ENCODE measurements at places on chromosomes 7 and 10.

DNA sequence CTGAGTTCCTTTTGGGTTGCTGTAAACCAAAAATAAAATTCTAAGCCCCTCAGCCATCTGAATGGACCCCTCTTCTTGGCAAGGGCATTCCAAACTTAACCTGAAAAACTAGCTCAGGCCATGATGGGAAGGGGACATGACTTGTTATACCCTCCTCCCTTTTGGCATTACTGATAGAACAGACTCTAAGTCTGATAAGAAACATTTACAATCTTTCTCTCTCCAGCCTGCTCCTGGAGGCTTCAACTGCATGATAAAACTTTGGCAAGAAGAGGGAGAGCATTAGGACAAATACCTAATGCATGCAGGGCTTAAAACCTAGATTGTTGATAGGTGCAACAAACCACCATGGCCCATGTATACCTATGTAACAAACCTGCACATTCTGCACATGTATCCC lies 40.9 kb upstream of the ATOH7 start:
- DNase-seq: no peak

- no peak for DNase-seq
Observed at GRCh38 chr7:64802699-64803098, 8.5 kb downstream of the ZNF138 start.

- no peak for DNase-seq
Observed at GRCh38 chr7:38838725-38839385, 70.1 kb downstream of the VPS41 start.

- DNase-seq: no peak
Observed at GRCh38 chr7:88363249-88363648, 56.6 kb upstream of the STEAP4 start.

DNA sequence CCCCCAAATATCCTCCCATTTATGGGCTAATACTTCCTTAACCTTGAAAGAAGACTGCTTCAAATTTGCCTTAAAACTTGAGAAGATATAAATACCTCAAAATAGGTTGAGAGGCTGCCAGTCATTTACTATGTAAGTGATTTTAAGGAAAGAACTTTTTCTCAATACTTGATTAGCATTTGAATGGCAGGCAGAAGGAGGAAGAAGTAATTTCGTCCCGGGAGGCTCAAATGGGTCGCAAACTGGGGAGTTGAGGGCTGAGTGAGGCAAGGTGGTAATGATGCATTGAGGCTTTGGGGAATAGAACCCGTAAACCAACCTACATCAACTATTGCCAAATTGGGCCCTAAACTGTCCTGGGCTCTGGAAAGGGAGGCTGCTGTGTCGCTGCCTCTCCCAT lies 11.1 kb downstream of the CAMK1D start:
- DNase-seq: no peak

- DNase-seq: no peak
Observed at GRCh38 chr7:108459922-108460551, 3.8 kb upstream of the NRCAM start.

GRCh38 chr10:16271571-16271970 lies 165.2 kb upstream of the PTER start:
- no peak for DNase-seq

- DNase-seq: no peak
Observed at GRCh38 chr7:113085781-113086390, 741 bp downstream of the GPR85 start.

DNA sequence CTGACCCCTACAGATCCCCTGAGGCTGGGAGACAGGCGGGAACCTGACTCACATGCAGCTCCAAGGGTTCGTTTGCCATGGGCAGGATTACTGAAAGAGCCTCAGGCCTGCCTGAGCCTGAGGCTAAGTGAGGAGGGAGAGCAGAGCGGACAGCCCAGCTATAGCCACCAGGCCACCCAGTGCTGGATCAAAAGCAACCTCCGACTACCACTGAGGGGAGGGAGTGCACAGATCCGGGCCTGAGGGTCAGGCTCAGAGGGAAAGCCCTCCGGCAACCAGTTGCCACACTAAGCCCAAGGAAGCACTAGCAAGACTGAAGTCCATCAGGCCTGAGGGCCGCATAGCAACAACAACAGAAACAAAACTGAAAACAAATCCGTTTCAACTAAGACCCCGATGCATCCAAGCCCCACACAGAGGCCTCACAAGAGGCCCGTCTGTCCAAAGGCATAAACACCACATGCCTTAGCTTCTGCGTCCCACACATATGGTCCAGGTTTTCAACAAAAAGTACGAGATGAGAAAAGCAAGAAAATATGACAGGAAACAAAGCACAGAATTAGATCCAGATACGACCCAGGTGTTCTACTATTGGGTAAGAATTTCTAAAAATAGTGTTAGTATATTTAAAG lies 92.5 kb upstream of the VIPR2 start:
- DNase-seq: no peak

GRCh38 chr7:78039790-78040776 lies 241.5 kb downstream of the PHTF2 start:
- DNase-seq: peak; percentile 21

- DNase-seq: no peak
Observed at GRCh38 chr7:143408252-143408685, 387 bp downstream of the EPHA1 start.

DNA sequence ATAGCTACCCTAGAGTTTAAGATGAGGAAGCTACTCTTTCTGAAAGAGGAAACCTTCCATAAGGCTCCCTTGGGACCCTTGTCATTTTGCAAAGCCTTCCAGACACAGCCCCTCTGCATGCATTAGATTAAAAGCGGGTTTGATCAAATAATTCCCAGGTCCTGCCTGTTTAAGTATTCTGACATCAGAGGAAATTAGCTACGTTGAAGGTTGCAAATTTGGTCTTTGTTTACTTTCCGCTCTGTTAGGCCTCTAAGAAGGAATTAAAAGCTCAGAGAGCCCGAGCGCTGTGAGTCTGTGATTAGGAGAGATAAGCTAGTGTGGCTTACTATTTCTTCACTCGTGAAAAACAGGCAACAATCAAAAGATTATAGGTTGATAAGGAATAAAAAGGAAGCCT lies 1.4 kb upstream of the THSD7A start:
- DNase-seq: no peak

GRCh38 chr10:81730891-81731290 lies 144.1 kb upstream of the NRG3 start:
- DNase-seq: no peak

DNA sequence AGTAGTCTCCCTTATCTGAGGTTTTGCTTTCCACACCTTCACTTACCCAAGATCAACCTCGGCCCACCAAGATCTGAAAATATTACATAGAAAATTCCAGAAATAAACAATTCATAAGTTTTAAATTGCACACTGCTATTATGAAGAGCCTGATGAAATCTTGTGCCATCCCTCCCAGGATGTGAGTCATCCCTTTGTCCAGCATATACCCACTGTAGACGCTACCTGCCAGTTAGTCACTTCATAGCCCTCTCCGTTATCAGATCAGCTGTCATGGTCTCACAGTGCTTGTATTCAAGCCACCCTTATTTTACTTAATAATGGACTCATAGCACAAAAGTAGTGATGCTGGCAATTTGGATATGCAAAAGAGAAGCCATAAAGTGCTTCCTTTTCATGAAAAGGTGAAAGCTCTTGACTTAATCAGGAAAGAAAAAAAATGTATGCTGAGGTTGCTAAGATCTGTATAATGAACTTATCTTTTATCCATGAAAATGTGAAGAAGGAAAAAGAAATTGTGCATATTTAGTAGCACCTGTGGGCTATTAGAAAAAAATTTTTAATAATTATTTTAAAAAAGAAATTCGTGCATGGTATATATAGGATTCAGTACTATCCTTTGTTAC lies 9.8 kb upstream of the MRPS16 start:
- no peak for DNase-seq

DNA sequence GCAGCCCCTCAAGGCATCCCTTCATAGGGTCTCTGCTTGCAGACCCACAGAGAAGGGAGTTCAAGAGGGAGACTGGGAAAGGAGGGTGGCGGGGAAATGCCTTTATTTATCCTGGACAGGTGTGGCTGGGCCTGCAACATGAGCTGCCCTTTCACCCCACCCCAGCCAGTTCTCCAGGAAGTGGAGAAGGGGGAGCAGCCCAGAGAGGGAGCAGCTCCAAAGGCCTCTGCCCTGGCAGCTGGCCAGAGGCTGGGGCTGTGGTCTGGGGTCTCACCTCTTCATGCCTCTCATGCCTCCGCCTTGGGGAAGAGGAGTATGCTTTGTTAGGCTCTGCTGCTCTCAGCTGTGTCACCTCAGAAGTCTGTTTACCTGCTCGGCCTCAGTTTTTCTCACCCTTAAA lies 3.1 kb downstream of the LDB3 start:
- no peak for DNase-seq

GRCh38 chr10:85986777-85987176 lies 379.8 kb downstream of the GRID1 start:
- no peak for DNase-seq

- no peak for DNase-seq
Observed at GRCh38 chr7:39332142-39332541, 234.1 kb upstream of the YAE1 start.

DNA sequence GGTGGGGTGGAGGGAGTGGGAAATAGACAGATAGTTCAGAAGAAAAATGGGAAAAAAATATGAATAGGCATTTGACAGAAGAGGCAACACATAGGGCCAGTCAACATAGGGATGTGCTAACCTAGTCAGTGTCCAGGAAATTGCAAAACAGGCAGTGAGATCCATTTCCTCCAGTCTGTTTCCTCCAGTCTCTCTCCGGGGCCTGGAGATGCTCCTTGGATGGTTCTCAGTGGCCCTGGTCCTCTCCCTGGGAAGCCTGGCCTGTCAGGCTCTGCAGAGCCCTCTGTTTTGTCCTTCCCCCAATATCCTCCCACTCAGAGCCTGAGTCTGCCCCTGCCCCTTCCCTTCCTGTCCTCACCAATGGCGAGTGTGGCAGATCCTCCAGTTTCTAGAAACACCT lies 52.6 kb downstream of the SYPL1 start:
- no peak for DNase-seq

DNA sequence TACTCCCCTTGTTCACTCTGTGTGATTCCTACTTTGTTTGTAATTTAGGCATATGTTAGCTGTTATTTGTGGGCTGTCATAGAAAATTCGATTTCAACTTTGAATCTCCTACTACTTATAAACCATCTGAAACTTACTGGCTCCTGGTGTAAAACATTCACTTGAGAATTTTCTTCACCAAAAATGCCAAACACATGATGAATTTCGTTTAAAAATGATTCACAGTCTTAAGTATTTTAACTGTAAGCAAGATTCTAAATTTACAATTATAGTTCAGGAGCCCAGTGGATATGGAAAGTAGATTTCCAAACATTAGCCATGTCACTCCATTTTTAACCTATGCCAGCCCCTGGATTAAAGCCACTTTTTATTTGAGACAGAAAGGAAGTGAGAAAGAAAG lies 3.1 kb downstream of the CPED1 start:
- DNase-seq: no peak

DNA sequence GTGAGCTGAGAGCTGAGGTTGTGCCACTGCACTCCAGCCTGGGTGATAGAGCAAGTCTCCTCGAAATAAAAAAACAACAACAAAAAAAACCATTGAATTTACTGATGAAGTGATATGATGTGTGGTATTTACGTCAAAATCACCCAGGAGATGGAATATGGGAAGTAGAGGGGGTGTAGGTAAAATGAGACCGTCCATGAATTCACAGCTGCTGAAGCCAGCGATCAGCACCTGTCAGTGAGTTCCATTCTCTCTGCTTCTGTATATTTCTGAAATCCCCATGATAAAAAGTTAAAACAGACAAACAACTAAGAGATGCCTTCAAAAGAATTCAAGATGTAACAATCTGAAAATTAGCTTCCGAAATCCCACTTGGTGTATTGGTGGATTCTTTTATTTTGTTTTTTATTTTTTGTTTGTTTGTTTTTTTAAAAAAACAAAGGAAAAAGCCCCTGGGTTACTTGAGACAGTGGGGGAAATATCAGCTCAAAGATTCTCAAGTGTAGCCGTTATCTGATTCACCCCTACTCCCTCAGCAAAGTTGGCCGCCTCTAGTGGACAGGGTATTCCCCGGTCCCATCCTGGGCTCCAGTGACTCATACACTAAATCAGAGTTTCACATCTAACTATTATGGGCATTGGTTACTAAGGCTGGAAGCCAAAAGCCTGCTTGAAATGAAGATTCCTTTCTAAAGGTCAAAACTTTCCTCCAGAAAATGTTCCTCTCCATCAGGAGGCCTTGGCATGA lies 76.4 kb downstream of the MAP3K8 start:
- DNase-seq: no peak

- no peak for DNase-seq
Observed at GRCh38 chr10:16814012-16814411, 3.2 kb downstream of the RSU1 start.

DNA sequence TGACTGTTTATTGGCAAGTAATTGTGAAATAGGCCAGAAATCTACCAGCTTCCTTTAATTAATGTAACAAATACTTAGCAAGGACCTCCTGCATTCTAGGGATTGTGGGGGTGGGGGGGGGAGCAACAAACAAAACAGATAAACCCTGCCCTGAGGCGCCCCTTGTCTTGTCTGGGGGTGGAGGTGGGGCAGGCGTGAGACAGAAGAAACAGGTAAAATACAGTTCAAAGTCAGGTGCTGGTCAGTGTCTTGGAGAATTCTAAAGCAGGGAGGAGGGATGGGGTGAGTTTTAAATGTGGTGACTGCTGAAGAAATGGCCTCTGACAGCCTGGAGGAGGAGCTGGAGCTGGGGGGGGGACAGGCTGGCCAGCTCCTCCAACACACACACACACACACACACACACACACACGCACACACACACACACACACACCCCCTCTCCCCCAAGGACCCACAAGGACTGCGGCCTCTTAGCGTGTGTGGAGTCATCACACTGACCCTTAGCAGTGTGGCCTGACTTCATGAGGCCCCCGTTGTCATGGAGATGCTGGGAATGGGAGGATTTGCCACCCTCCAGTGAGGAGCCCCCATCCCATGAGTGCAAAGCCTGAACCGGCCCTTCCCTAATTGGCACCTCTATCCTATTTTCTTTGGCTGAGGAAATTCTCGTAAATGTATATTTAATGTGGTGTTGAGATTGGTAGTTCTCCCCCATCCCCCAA lies 190.4 kb downstream of the MGMT start:
- DNase-seq: no peak

- no peak for DNase-seq
Observed at GRCh38 chr7:107029764-107030286, 14.7 kb upstream of the PRKAR2B start.

DNA sequence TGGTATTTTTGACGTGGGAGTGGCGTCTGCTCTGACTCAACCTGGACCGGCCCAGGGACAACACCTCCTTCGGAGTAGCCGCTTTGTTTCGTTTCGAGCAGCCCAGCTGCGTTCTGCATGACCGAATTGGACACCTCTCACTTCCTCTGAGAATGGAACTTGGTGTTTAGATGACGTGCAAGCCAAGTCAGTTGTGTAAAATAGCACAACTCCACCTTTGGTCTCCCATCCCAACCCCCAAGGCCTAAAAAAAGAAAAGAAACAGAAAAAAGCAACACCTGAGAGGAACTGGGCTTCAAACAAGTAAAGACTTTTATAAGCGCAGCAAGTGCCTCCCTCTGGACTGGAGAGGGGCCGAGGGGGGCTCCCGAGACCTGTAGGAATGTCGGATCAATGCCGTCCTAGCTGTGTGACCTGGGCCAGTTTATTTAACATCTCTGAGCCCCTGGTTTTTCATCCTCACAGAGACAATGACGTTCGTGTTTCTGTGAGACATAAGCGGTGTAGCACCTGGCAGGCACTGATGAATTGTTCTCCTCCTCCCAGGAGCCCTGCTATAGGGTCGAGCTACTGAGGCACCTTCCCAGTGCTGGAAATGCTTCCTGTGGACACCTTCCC lies 52.0 kb upstream of the SMNDC1 start:
- DNase-seq: no peak
